ENCODE measurements at places on chromosomes 2 and 18.

- no peak for DNase-seq
Measured at GRCh38 chr2:32719933-32720716, 92.3 kb downstream of the TTC27 start.

DNA sequence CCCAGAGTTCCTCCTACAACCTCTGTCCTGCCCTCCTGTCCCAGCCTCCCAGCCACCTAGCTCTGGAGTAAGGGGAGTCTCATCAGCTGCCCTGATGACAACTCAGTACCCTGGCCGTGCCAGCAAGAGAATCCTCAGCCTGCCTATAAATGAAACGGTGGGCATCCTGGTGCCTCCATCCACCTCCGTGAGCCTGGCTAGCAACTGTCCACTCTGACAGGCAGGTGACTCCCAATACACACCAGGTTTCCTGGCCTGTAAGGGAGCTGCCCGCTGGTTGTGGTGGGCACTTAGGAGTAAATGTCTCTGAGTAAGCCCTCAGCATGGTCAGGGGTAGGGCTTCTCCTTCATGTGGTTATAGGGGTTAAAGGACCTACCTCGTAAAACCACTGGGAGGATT is 81.5 kb downstream of the XDH start:
- DNase-seq, result no peak

DNA sequence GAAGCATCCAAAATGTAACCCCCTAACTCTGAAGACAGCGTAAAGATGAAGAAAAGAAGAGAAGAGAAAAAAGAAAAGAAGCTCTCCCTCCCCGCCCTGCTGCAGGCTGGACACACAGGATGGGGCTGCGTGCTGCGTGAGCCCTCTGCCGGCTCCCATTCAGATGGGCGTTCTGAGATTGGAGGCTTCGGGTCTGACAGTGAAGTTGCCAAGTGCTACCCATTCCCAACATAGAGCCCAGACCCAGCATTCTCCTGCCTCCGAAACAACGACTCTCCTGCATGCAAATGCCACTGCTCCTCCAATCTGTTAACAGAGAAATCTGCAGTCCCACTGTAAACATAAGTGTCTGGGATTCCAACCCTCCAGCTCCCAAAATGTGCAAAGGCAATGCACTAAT is 234.9 kb downstream of the BCL11A start:
- no peak for DNase-seq

GRCh38 chr2:58042486-58042970 is 4.1 kb upstream of the VRK2 start:
- no peak for DNase-seq

DNA sequence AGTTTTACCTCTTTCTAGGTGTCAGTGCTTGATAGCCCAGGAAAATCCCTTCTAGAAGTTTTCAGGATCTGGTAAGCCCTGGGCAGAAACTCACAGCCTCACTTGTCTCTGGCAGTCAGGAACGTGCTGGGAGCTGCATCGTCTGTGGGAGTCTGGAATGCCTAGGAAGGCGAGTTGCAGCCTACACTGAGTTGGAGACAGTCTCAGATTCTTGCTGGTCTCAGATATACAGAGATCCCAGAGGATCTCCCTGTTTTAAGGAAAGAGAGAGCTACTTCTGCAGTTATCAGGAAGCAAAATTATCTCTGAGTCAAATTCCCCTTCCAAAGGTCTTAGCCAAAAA is 104.4 kb upstream of the CDC42EP3 start:
- DNase-seq, result no peak

DNA sequence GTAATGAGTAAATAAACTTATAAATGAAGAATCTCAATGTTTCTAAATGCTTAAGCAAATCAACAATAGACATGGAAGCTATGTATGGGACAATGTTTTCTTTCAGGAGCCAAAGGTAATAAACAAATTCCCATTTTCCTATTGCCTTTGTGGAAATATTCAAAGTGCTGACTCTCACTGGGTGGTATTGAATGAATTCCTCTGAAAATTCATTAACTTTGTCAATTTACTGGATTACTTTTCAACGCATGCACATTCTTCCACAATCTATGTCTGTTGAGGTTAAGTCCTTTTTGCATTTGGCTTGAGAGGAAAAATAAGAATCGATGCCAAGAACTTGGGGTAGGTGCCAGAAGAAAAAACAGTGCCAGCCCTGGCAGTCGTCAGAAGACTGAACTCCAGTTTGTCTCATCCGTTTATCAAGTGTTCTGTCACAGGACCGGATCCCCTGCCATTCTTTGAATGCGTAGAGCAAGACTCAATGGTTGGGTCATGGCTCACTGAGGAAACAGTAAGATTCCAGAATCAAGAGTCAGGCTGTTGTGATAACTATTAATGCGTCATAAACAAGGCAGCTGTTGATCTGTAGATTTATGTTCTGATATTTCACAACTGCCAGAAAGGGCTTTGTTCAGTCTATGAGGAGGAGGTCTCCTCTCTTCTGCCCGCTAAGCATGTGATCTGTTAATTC is 133.3 kb downstream of the GFPT1 start:
- DNase-seq, result no peak

GRCh38 chr18:46152808-46153617 is 48.8 kb downstream of the HAUS1 start:
- DNase-seq, result no peak

- DNase-seq, result no peak
Measured at GRCh38 chr2:657766-658165, 19.4 kb downstream of the TMEM18 start.

GRCh38 chr2:26491563-26492167 is 13.7 kb upstream of the OTOF start:
- DNase-seq, result no peak

DNA sequence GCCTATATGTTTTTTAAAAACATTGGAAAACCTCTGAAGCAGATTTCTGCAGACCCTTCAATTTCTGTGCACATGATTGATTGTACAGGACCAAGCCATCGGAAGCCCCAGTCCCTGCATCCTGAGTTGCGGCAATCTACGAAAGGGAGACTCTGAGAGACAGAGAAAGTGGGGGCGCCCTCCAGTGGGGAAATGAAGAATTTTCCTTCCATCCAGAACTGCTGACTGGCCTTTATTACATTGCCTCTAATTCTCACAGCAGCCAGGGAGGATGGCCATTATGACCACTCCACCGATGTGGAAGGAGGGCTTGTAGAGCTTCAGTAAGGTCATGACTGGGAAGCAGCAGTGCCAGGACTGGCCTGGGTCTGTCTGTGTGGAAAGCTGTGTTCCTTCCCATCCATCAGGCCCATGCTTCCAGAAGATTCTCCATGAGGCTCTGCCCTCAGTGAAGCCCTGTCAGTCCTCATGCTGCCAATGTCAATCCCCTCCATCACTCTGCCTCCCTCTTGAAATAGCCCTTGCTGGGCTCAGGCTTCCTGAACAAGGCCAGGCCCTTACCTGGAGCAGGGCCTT is 20.0 kb upstream of the RESP18 start:
- DNase-seq, result no peak

DNA sequence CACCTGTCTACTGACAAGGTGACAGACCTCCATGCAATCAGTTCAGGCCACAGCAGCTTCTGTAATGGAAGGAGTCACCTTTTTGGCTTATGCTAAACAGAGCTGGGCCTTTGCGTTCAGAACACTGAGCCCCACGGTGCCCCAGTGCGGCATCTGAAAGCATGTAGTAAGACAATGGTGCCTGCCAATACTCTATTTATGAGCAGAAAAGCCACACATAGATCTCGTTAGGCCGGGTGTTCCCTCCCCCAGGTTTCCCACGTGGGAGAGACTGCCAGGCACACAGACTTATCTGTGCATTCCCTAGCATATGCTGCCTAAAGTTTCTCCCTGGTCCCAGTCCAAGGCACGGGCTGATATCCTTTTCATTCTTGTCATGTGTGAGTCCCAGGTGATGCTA is 150.9 kb downstream of the ACTR3 start:
- DNase-seq, result no peak

GRCh38 chr18:79575891-79576685 is 103.5 kb upstream of the CTDP1 start:
- no peak for DNase-seq

DNA sequence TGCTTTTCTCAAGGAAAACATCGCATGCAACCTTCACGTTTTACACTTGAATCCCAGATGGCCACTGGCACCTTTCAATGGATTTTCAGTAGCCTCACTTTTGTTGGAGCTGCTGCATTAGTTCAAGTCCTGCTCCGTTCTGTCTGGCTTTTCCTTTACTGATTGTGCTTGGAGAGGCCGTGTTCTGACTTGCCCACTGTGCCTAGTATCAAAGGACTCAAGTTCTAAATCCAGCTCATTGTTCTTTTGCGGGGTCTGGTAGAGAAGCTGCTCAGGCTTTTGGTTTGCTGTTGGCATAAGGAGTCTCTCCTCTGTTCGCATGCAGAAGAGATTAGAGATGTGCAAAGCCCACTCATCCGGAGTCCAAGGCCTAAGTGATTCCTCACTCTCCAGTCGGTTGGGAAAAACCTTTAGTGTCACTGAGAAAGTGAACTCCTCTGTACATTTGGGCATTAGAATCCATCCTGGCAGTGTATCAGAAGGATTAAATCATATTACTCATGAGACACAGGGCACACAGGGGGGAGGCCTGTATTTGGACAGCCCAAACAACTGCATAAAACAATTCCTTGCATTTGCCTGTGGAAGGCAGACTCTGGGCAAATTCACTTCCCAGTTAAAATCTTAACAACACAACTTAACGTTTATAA is 69.7 kb downstream of the NCK2 start:
- no peak for DNase-seq

DNA sequence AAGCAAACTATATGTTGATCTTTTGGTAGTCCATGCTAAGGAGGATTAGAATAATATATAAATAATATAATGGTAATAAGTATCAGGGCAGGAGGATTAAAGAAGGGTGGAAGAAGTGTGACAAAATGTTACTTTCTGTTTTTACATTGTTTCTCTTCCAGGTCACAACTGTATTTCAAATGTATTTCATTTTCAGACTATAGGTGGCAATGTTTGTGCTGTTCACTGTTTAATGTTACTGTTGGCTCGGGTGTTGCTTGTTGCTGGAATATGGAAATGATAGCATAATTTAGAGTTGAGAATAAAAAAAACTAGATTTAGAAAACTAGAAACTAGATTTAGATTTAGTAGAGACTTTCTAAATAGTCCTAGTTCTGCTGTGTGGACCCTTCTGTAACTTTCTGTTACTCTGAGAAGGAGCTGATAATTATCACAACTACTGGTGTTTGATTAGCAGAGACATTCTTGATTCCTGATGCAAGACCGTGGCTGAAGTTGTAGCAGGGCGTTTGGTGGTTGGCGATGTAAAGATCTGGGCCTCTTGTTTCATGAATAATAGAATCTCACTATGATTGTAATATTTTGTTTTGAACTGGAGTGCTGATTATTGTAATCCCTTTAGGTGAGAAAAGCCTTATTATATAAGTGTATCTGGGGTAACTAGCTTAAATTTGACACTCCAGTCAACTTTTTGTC is 7.9 kb downstream of the NEDD4L start:
- no peak for DNase-seq

GRCh38 chr2:69116438-69116837 is 103.5 kb downstream of the ANTXR1 start:
- no peak for DNase-seq

- DNase-seq, result no peak
Measured at GRCh38 chr18:58140387-58141325, 96.6 kb downstream of the NEDD4L start.

DNA sequence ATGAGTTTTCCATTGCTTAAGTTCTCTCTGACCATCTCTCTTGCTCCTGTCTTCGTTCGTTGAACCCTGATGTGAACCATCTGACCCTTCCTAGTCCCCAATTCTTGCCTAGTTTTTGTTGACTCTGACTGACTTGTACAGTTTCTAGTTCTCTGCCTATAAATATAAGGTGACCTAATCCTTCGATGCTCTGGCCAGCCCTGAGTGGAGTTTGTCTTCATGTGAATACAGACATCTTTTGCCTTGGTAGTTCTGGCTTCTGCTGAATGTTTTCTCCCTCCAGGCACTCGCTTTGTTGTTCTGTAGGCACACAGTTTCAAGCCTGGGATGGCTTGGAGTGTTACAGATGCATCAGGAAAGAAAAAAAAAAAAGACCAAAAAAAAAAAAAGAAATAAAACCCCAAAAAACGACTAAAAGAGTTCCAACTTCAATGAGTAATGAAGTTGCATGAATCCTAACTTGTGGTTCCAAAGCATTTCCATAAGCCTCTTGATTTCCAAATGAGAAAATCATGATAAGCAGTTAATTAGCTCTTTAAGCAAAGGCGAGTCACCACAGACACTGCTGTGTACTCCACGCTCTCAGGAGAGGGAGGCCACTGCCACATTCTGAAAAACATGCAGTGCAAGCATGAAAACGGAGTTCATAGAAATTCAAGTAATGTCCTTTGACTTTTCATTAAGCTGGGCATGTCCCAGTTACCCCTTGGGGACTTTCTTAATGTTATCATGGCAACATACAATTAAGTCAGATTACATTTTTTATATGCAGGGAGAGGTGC is 165.2 kb downstream of the TDRD15 start:
- DNase-seq, result no peak

GRCh38 chr2:13558368-13558767 is 841.6 kb downstream of the TRIB2 start:
- no peak for DNase-seq

DNA sequence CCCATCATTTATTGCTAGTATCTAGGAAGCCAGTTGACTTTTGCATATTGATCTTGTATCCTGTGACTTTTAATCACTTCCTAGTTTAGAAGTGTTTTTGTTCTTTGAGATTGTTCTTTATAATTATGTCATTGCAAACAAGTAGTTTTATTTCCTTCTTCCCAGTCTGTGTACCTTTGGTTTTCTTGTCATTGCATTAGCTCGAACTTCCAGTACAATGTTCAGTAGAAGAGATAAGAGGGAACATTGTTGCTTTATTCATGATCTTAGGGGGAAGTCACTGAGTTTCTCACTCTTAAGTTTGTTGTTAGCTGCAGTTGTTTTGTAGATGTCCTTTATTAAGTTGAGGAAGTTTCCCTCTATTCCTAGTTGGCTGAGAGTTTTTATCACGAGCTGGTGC is 61.0 kb downstream of the TRAPPC12 start:
- DNase-seq, result no peak

Data from NCI-H2171 (cell line).